ENCODE measurements at places on chromosomes 5 and 9. TPM values are rescaled to one million over a fixed set of nuclear protein-coding genes. Genes with fewer than 3 reads are reported as not detected.

Gene OTP
- total RNA-seq = not detected

Gene UBE2B
- total RNA-seq = 97.2 TPM

DNA sequence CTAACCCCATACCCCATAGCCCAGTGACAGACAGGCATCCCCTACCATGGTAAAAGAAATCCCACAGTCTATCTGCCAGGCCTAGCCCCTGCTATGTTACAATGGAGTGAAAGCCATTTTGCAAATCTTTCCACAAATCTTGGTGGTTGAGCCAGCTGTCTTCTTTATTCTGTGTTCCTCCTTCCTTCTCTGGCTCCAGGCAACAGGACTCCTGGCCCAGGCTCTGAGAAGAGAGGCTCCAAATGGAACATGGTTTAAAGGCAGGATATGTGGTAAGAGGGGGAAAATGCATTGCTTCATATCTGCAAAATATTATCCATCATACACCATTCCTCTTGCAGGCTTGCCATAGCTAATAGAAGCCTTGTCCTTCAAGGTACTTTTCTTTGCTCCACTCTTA is 25.2 kb downstream of the FGF1 start:
- no peak for DNase-seq
- peaks cover 2% of the 10 kb centered on the region for H3K4me1 ChIP-seq
- no peak overlapping the region for H3K27ac ChIP-seq
- no peaks in the 10 kb centered on the region for H3K36me3 ChIP-seq
- peaks cover 16% of the 10 kb centered on the region for H3K27me3 ChIP-seq

DNA sequence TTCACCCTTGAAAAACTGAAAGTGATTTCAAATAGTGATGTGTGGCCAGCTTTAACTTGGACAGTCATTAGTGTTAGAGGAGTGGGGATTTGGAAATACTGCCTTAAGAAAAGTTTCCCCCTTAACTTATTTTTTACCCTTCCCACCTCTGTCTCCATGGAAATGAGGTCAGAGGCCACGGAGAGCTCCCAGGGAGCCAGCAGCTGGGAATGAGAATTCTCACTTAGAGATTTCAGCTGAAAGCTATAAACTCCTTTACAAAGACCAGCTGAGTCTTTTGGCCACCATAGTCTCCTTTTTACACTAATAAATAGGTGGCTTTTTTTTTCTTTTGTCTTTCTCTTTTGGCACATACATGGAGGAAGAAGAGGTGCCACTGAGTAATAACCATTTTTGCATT is 45.7 kb upstream of the PIK3R1 start:
- no peaks in the 10 kb centered on the region for H3K36me3 ChIP-seq
- peaks cover 7% of the 10 kb centered on the region for H3K27me3 ChIP-seq
- DNase-seq = no peak
- H3K27ac ChIP-seq = no peak overlapping the region

DNA sequence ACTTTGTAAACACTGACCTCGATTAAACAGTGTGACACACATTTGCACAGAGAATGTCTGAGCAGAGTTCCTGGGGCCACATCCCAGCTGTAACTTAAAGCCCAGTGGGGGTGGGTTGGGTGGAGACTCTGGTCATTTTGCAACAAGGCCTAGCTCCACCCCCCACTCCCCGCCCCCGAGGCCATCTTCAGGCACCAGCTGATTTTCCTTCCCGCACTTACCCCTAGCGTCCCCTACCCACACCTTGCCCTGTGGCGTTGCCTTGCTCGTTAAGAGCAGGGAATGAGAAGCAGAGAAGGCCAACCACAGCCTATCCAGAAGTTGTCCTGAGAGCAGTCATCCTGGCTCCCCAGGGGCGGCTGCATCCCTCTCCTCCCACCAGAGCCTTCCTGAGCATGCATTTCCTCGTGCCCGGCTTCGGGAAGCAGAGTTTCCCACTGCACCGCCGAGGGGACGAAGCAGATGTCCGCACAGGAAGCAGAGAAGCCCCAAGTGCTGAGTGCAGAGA is 101.7 kb upstream of the SARDH start:
- no peaks in the 10 kb centered on the region for H3K4me1 ChIP-seq
- DNase-seq = no peak
- H3K4me3 ChIP-seq = no peak overlapping the region
- H3K27ac ChIP-seq = no peak overlapping the region
- H3K36me3 ChIP-seq = no peaks in the 10 kb centered on the region

All from activated T-helper 2 cell treated with anti-CD3 and anti-CD28 coated beads, Interferon-gamma antibody, Interleukin-2, Interleukin-4, amounts not matched to agents 10 μg/mL and 5 μg/mL and 100 μg/mL, durations not matched to agents 14 hours and 24 hours and 36 hours (primary cell).